CD4-positive, alpha-beta T cell treated with Interleukin-10 for 1 hour (primary cell): ENCODE measurements at places on chromosomes 2 and 18.

GRCh38 chr2:48357351-48357750 is 172.6 kb upstream of the STON1 start:
- DNase-seq, result no peak

DNA sequence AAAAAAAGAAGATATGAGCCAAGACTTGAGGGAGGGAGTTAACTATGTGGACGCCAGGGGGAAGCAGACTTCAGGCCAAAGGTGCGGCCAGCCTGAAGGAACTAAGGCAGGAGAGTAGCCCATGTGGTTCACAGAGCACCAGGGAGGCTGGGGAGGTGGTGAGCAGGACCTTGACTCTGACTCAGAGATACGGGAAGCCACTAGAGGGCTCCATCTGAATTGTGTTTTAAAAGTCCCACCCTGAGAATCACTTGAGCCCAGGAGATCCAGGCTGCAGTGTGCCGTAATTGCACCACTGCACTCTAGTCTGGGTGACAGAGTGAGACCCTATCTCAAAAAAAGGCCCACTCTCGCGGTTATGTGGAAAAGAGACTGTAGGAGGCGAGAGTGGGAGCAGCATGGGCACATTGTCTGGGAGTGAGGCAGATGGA is 12.3 kb downstream of the CEP192 start:
- DNase-seq, result peak; percentile 16

- DNase-seq, result no peak
These were observed 350.4 kb upstream of the FSIP2 start for GRCh38 chr2:185388226-185388625.

DNA sequence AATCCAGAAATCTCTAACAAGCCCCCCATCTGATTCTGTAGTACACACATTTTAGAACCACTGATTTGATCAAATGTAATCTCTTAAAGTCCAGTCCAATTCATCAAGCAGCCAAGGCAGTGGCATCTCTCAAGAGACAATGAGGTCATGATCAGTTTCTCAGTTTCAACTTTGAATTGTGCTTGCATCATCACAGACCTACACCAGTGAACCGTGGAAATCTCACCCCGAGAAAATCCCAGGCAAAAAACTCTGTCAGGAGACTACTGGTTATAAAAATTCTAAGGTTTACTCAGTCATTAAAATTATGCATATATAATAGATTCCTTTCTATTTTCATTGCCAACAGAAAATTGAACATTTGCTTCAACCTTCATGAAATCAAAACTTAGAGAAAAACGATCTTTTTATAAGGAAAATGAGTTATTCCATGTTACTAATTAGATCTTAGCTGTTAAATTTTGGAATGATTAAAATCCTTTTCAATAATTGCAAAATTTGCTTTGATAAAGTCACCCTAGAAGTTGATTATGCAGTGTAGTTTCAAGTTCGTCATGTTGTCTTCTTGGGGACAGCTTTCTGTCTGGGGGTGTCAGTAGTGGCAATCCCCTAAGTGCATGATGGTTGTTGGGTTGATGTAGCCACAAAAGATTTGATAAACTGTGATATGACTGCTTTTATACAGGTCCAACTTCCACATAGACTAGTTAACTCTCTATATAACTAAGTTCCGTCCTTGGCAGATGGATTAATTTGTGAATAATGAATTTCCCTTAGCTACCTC is 235.0 kb downstream of the CAMKMT start:
- no peak for DNase-seq

DNA sequence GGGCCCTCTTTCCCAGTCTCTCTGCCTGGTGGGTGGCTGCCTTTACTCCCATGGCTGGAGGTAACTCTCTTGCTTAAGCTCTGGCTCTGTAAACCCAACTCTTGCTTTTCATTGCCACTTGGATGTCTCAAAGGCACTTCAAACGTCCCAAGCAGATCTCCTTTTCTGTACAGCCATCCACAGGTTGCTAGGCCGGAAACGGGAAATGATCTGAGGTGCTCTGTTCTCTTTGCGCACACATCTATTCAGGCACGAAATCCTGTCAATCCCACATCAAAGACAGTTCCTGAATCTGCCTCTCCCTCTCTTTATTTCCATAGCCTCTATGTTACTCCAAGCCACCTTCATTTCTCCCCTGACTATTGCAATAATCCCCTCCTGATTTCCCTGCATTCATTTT is 87.4 kb downstream of the AOX1 start:
- no peak for DNase-seq

- no peak for DNase-seq
These were observed 18.8 kb downstream of the KCNIP3 start for GRCh38 chr2:95315801-95316411.
